ENCODE measurements at places on chromosomes 16 and 17.
A peak's percentile ranks its signal among the peaks of the same experiment; 100 is the strongest.

DNA sequence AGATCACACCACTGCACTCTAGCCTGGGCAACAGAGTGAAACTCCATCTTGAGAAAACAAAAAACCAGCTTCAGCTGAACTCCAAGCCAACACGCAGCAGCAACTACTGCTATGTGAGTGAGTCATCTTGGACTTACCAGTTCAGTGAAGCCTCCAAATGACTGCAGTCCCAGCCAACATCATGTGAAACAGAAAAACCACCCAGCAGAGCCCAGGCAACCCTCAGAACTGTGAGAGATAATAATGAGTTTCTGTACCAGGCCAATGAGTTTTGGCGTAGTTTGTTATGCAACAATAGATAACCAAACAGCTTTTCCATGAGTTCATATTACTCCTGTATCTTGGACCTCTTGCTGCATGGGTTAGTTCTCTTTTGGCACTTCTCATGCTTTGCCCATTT is 23.3 kb downstream of the PHF12 start:
- no peak for DNase-seq

DNA sequence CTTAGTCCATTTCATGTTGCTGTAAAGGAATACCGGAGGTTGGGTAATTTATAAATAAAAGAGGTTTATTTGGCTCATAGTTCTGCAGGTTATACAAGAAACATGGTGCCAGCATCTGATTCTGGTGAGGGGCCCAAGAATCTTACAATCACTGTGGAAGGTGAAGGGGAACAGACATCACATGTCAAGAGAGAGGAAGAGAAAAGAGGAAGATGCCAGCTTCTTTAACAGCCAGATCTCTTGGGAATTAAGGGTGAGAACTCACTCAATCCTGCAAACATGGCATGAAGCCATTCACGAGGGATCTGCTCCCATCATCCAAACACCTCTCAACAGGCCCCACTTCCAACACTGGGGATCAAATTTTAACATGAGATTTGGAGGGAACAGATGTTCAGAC is 49.5 kb downstream of the BMERB1 start:
- DNase-seq, result no peak

DNA sequence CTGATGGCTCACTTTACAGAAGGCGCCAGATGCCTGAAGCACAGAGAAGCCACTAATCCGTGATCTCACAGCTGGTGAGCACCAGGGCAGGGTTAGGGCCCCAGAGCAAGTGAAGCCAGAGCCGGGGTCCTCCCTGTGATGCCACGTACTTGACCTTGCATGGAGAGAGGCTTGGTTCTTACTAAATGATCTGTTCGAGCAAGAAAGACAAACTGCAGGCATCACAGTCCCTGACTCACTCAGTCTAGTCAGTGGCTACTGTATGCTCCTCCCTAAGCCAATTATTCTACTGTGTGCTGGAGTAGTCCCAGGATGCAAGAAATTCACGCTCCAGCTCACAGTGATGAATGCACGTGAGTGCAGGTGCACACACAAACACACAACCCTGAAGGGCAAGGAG is 55.4 kb downstream of the SDK2 start:
- no peak for DNase-seq

- DNase-seq, result no peak
Measured at GRCh38 chr17:19502517-19502916, 31.1 kb upstream of the SLC47A1 start.

- no peak for DNase-seq
Measured at GRCh38 chr17:67532326-67532871, 155.3 kb downstream of the PITPNC1 start.

- no peak for DNase-seq
Measured at GRCh38 chr16:50964491-50964890, 186.6 kb downstream of the SALL1 start.

- DNase-seq, result no peak
Measured at GRCh38 chr17:55845385-55845784, 94.5 kb downstream of the PCTP start.

DNA sequence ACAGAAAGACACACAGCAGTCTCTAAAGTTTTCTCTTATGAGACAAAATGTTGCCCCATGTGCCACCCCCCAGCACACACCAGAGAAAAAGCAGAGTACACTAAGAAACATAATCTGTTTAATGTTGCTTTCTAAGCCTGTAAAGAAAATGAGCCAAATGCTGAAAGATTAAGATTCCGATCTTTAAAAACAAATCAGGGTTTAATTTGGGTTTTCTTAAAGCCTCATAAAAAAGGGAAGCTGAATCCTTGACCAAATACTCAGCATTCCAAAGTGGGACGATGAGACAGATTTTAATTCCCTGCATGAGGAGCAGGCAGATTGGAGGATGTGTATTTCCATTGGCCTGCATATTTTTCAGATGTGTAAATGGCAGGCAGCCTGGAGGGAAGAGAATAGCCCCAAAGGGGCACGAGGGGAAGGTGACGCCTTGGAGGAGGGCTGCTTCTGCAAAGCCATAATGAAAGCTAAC is 118.4 kb downstream of the COPRS start:
- peak; percentile 52 for DNase-seq

DNA sequence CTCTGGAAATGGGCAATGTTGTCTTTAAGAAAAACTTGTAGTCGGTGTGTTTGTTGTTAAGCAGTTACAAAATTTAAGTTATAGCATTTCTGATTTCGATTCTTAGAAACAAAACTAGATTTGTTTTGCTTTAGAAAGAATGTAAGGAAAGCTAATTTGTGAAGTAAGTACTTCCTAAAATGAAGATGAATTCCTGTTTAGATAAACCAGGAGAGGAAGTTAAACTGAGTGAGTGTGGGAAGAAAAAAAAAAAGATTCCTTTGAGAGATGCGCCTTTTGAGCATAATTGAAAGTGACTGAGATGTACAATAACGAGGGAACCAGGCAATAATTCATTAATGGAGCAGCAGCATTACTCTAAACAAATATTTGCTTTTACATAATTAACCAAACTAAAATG is 52.4 kb upstream of the ALOX12 start:
- DNase-seq, result no peak

DNA sequence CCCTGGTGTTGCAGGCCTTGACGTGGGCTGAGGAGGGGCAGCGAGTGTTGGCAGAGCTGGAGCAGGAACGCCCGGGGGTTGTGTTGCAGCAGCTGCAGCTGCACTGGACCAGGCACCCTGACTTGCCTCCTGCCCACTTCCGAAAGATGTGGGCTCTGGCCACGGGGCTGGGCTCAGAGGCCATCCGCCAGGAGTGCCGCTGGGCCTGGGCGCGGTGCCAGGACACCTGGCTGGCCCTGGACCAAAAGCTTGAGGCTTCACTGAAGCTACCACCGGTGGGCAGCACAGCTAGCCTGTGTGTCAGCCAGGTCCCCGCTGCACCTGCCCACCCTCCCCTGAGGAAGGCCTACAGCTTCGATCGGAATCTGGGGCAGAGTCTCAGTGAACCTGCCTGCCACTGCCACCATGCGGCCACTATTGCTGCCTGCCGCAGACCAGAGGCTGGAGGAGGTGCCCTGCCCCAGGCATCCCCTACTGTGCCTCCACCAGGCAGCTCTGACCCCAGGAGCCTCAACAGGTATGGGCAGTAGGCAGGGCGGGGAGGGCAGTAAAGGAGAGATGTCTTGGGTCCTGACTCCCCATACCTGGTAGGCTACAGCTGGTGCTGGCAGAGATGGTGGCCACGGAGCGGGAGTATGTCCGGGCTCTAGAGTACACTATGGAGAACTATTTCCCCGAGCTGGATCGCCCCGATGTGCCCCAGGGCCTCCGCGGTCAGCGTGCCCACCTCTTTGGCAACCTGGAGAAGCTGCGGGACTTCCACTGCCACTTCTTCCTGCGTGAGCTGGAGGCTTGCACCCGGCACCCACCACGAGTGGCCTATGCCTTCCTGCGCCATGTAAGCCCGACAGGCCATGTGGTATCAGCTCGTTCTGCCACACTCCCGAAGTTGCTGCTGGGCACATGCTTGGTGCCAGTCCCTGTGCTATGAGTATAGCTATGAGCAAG is 5.6 kb downstream of the PLEKHG4 start:
- no peak for DNase-seq

DNA sequence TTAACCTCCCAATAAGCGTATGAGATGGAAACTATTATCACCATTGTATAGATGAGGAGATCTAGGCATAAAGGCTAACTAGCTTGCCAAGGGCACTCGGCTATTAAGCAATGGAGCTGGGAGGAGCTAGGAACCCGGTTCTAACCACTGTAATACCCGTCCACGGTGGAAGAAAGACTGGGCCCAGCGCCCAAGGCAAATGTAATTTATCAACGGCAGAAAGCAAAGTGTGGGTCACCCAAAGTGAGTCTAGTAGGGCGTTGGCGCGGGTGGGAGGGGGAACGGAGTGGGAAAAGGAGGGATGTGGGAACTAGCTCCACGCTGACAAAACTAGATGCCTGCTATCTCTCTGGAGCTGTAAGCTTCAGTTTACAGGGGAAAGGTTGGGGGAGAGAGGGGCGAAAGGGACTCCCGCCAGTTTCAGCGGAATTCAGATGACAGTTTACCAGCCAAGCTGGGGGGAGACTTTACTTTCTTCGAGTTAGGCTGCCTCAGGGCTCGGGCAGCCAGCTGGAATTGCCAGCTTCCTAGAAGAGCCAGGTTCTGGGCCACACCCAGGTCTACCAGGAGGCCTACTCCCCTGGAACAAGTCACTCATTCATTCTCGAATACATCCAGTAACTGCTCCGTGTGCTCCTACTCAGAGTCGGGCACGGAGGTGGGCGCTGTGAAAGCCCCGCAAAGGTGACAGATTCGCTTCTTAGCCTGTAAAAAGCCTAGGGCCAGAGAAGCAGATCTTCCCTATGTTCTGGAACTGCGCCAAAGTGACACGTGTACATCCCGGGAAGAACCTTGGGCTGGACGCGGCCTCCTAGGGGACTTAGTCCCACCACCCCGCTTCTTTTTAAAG is 837 bp downstream of the LRRC59 start:
- DNase-seq, result no peak

GRCh38 chr16:58198022-58198683 is at the start of gene CSNK2A2:
CSNK2A2 (minus strand) TSS chr16:58198106; CDS start chr16:58197736, 370 bp downstream.
- no peak for DNase-seq

- DNase-seq, result no peak
Measured at GRCh38 chr17:35918665-35919064, 11.9 kb downstream of the RDM1 start.

GRCh38 chr16:53745086-53745485 is 41.1 kb downstream of the FTO start:
- DNase-seq, result no peak

DNA sequence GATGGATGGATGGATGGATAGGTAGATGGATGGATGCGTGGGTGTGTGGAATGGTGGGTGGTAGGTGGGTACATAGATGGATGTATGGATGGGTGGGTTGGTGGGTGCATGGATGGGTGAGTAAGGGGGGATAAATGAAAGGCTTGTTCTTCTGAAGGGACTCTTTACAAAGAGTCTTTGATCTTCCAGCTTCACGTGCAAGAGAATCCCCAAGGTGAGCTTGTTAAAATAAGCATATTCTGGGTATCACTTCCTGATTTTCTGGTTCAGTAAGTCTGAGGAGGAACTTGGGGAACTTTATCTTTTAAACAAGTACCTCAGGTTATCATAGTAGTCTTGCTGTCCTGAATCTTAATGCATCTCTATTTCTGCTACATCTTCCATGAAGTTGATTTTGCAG is 639.1 kb downstream of the MAF start:
- no peak for DNase-seq

DNA sequence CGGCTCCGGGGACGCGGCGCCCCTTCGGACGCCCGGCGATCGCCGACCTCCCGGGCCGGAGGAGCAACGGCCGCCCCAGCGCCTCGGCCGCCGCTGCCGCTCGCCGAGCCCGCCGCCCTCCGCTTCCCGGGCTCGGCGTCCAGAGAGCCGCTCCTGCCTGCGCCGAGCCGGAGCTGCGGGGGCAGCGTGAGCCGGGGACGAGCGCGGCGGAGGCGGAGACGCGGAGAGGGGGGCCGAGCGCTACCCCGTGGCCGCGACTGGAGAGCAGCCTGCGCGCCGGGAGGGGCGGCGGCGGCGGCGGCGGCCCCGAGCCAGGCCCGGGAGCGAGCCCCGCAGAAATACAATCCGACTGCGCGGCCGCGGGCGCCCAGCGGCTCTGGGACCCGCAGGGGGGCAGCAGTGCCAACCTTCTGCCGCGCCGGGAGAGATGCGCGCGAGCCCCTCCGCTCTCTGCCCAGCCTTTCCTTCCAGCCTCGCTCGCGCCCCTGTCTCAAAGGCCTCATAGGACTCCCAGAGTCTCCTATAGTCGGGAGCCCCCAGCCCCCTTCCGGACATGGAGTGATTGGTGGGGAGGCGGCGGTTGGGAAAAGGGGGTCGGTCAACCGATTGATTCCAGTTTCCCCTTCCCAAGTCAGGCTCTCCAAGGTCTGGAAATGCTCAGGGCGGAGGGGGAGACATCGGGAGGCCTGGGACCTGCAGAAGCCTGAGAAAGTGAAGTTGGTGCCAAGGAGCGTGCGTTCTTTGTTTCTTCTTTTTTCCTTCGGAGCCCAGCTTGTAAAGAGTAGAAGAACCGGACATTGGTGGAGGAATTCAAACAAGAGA is 1.0 kb upstream of the SDK2 start:
- no peak for DNase-seq

- no peak for DNase-seq
Measured at GRCh38 chr17:44844390-44844830, 3.3 kb upstream of the HIGD1B start.

DNA sequence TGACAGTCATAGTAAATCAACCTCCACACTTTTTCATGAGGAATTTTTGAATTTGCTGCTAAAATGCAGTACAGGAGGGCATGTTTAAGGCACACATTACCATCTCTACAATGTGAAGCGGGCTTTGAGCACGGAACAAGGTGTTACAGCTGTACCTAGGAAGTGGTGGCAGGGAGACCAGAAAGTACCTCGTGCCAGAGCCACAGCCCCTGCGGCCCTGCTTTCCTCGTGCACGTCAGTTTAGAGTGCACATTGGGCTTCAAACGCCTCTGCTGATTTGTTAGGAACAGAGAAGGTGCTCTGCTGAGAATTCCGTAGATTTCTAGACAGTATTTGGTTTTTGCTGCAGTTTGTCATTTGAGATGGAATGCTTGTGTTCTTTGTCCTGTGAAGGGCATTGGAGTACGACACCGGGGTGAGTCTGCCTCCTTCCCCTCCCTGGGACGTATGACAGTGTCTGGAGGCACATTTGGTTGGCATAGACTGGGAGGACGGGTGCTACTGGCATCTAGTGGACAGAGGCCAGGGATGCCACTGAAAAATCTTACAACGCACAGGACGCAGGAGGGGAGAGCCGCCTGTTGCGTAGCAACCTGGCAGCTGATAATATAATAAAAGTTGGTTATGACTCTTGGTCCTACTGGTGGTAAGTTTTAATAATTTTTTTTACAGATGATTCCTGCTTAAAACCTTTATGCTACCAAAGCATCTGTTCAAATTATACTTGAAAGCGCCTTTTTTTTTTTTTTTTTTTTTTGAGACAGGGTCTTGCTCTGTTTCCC is 9.1 kb downstream of the FOXK2 start:
- no peak for DNase-seq

GRCh38 chr17:66983414-66984021 is 19.0 kb downstream of the CACNG4 start:
- no peak for DNase-seq

Measured in non-pigmented ciliary epithelial cell (primary cell).